Mesenteric fat pad (tissue), 1 donor: ENCODE measurements at places on chromosomes 11 and 22.

DNA sequence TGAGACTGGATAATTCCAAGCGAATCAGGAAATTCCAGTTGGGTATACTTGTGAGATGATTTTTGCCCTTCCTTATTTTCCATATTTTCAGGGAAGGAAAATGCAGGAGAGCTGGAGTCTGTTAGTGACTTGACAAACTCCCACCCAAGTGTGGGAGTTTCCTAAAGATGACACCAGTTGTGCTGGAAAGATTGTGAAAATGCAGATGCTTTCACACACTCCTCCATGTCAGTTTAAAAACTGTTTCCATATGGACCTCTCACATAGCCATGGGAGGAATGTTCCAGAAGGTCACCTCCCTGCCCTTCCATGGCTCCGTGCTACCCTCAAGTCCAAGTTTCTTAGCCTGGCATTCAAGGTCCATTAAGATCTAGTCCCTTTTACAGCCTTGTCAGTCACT lies 350.7 kb upstream of the NARS2 start:
- no peak for DNase-seq

DNA sequence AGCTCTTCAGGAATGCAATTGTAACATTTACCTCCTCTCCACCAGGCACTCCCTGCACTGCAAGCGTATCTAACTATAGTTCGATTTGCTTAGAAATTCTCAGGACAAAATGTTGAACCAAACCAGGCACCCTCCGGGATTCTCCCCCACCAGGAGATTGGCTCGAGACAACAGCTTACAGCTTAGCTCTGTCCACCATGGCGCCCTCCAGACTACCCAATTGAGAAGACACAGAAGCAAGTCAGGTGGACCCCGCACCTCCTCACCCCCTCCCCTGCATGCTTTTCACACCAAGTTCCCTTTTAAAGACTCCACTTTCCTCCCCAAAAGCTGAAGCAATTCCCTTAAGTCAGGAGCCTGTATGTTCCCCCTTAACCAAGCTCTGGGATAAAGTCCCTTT lies 34.7 kb upstream of the RFPL3 start:
- DNase-seq: no peak

DNA sequence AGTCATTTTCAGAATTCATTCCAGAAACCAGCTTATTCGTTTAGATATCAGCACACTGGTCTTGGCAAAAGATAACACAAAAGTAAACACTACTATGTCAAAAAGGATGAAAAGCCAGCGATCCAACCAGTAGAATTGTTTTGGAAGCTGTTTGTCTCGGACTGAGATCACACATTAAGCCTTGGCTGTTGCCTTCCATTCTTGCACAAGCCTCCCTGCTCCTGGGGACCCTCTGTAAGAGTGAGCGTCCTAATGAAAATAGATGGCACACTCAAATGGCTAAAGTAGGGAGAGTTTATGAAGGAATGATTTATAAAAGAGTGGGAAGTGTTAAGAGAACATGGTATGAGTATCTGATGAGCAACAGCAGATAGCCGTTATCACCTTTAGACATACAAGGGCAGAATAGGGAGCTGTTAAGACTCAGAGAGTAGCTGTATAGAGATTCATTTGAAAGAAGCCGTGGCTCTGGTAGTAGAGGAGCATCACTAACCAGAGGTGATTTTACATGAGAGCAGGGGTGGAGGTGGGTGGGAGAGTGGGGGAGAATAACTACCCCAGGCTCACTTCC lies 25.2 kb downstream of the PDE3B start:
- DNase-seq: no peak

- no peak for DNase-seq
Measured at GRCh38 chr11:16841481-16841880, 103.0 kb downstream of the C11orf58 start.

DNA sequence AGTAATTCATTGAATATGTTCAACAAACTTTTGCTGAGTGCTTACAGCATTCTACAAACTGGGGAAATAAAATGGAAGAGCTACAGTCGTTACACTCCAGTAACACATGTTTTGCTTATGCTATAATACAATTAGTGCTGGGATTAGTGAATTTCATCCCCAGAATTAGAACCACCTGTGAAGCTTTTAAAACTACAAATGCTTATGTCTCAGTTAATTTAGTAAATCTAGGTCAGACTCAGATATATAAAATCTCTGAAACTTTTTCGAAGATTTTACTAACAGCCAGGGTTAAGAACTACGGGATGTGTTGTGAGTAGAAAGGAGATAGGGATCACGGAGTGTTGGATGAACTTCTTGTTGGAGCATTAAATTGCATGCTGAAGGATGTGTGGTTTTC lies 33.7 kb upstream of the EED start:
- no peak for DNase-seq

DNA sequence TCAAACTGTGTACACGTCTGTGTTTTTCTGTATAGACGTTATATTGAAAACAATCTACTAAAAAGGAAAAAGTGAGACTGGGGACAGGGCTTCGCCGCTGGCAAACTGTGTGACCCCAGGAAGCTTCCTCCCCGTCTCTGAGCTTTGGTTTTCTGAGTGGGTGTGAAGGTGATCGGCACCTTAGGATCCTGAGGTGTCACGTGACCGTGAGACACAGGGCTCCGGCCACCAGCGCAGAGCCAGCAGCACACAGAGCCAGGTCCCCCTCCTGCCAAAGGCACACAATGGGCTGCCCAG lies 32.0 kb downstream of the KIAA0930 start:
- no peak for DNase-seq

DNA sequence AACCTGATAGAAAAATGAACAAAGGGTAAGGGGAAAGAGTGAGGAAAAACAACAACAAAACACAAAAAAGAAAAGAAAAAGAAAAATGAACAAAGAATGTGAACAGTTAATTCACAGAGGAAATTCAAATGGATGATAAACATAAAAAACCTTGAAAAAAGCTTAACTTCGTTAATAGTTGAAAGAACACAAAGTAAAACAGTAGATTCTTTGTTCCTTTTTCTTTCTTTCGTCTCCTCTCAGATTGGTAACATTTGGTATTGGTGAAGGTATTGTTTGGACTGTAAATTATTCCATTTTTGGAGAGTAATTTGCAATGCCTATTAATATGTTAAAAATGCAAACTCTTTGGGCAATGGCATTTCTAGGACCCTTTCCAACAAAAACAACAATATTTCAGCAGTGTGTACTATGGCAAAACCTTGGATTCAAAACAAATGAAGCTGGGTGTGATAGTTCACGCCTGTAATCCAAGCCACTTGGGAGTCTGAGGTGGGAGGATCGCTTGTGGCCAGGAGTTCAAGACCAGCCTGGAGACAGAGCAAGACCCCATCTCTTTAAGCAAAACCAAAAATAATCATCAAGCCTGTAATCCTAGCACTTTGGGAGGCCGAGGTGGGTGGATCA lies 3.3 kb upstream of the BACE1 start:
- DNase-seq: no peak

- DNase-seq: no peak
Measured at GRCh38 chr11:34585735-34586487, 35.0 kb upstream of the EHF start.

- DNase-seq: no peak
Measured at GRCh38 chr22:25874327-25874726, 132.3 kb downstream of the MYO18B start.

DNA sequence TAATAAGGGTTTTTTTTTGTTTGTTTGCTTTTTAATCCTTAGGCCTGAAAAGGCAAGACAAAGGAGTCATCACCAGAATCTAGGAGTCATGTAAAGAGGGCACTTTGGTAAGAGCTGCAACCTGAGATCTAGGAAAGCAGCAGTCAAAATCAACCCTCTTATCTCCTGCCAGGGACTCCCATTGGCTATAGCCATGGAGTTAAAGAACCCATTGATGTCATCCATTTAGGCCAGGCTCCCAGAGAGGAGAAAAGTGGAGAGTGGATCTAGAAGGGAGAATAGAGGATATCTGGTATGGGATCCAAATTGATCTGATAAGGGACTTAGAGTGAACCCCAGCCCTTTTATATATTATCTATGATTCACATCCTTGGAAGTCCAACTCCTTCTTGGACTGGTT lies 35.9 kb downstream of the ZNF215 start:
- DNase-seq: no peak

- peak; percentile 72 for DNase-seq
Measured at GRCh38 chr11:2515401-2516275, 70.8 kb downstream of the KCNQ1 start.

- DNase-seq: no peak
Measured at GRCh38 chr11:114135737-114136151, 76.2 kb downstream of the ZBTB16 start.

DNA sequence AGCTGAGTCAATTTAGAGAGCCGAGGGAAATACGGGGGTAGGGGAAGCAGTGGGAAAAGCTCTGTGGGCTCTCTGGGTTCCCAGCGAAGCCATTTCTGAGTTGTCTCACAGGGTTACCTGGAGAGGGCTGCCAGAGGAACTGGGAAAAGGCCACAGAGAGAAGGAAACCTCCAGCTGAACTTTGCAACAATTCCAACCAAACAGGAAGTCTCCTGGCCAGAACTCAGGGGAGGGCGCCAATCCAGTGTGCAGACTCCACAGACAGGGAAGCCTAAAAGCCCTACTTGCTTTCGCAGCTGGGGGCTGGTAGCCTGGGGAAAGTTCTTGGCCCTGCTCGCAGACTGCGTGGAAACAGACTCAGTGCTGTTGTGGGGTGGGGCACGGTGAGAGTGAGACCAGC lies 23.1 kb upstream of the GNAZ start:
- peak; percentile 78 for DNase-seq

DNA sequence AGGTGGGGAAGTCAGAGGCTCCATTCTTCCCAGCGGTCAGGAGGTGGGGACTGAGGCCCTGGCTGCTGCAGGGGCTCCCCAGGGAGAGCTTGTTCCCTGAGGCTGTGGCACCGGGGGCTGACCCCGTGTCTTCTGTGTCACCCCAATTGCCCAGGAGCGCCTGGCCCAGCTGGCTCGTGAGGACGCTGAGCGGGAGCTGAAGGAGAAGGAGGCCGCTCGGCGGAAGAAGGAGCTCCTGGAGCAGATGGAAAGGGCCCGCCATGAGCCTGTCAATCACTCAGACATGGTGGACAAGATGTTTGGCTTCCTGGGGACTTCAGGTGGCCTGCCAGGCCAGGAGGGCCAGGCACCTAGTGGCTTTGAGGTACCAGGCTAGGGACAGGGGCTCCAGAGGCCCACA lies 53.2 kb downstream of the MYO7A start:
- no peak for DNase-seq

- no peak for DNase-seq
Measured at GRCh38 chr11:68694431-68695297, 10.3 kb downstream of the GAL start.

DNA sequence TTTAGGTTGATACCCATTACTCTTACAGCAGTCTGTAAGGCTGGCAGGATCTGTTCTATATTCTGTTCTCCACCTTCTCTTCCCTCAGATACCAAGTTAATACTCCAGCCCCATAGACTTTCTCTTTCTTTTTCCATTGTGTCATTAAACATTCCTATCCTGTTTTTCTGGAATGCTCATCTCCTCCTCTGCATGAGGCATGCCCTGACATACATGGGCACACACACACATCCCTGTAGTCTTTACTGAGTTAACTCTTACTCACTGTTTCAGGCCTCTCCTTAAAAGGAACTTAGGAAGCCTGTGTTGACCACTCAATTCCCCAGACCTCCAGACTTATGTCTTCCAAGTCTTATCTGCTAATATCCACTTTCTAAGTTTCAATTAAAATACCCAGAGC lies 476.8 kb downstream of the METTL15 start:
- no peak for DNase-seq

DNA sequence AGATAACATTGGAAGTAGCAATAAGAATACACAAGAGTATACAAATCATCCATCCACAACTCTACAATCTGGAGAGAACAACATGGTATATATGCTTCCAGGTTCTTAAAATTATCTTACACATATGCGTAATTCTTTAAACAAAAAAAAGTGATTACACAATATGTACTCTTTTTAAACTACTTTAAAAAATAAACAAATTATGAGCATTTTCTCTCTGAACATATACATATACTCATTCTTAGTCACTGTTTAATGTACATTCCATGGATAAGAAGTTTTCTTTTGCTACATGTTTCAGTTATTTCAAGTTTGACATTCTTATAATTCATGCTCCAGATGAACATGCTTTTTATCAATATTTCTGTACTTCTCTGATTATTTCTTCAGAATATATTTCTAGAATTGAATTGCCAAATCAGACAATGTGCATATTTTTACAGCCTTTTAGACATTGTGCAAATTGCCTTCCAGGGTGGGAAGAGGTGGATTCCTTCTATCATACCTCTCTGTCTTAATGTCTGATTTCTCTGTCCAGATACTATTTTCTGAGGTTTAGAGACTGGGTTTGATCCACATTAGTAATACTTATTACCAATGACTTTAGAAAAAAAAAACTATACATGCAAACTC lies 551.6 kb downstream of the METTL15 start:
- no peak for DNase-seq

GRCh38 chr11:109033627-109034338 lies 368.9 kb downstream of the DDX10 start:
- no peak for DNase-seq

GRCh38 chr22:20238901-20239675 lies 29.0 kb downstream of the RTN4R start:
- no peak for DNase-seq
